Subcutaneous preadipocyte (primary cell): ENCODE measurements at places on chromosomes 6 and 20. TPM values are rescaled to one million over a fixed set of nuclear protein-coding genes. Genes with fewer than 3 reads are reported as not detected.

Gene MRAP2
- 1.4 and 2.2 TPM in 2 replicates for total RNA-seq

Gene HCRTR2
- total RNA-seq: not detected in 2 replicates

Gene GFRAL
- not detected in 2 replicates for total RNA-seq

Gene CAP2
- total RNA-seq: 0.20 TPM in 1 of 2 replicates, not detected in the other

Gene BMP2
- 1.1 and 2.5 TPM in 2 replicates for total RNA-seq

Gene SNX14
- 99.9 and 108 TPM in 2 replicates for total RNA-seq

Gene PAX1
- not detected in 2 replicates for total RNA-seq

Gene OPRM1
- not detected in 2 replicates for total RNA-seq

Gene FYN
- total RNA-seq: 55.1 and 57.5 TPM in 2 replicates

Gene TMEM239
- total RNA-seq: under 0.01 TPM in 1 of 2 replicates, not detected in the other

Gene FAM83C
- total RNA-seq: not detected in 2 replicates

Gene KHDC3L
- not detected in 2 replicates for total RNA-seq

Gene MDFI
- total RNA-seq: not detected in 2 replicates

Gene BTNL2
- not detected in 2 replicates for total RNA-seq

Gene MICB
- total RNA-seq: 10.7 and 11.1 TPM in 2 replicates

Gene DAAM2
- total RNA-seq: 0.59 and 1.1 TPM in 2 replicates

Gene ZBTB46
- under 0.01 and 0.98 TPM in 2 replicates for total RNA-seq

Gene SEMG1
- not detected in 2 replicates for total RNA-seq

Gene TTLL9
- not detected in 2 replicates for total RNA-seq

Gene PGBD1
- 4.4 and 5.3 TPM in 2 replicates for total RNA-seq

Gene BCAS1
- under 0.01 and 0.37 TPM in 2 replicates for total RNA-seq

Gene PHF1
- total RNA-seq: 8.1 and 14.1 TPM in 2 replicates

Gene PSMB9
- 10.8 and 18.4 TPM in 2 replicates for total RNA-seq

Gene LGSN
- total RNA-seq: not detected in 2 replicates

Gene KIF13A
- 26.1 and 29.3 TPM in 2 replicates for total RNA-seq

Gene NCOA5
- 12.9 and 20.7 TPM in 2 replicates for total RNA-seq

Gene FARS2
- total RNA-seq: 32.6 and 33.4 TPM in 2 replicates

Gene MTO1
- 32.0 and 38.3 TPM in 2 replicates for total RNA-seq

Gene CENPW
- 12.1 and 14.7 TPM in 2 replicates for total RNA-seq

Gene TGM2
- total RNA-seq: 2.9 and 5.3 TPM in 2 replicates

Gene ZSCAN31
- 0.98 and 3.7 TPM in 2 replicates for total RNA-seq

Gene RBPJL
- not detected in 2 replicates for total RNA-seq

Gene CLIC5
- not detected in 2 replicates for total RNA-seq

Gene TOX2
- total RNA-seq: 1.1 and 2.0 TPM in 2 replicates

Gene CNR1
- total RNA-seq: under 0.01 and 0.37 TPM in 2 replicates

Gene C4B
- total RNA-seq: 1.4 and 1.5 TPM in 2 replicates

Gene CST4
- total RNA-seq: not detected in 2 replicates

Gene SLC32A1
- total RNA-seq: not detected in 2 replicates

Gene SLC35D3
- not detected in 2 replicates for total RNA-seq

Gene GSTA3
- total RNA-seq: not detected in 2 replicates

Gene CNKSR3
- total RNA-seq: 2.9 and 4.9 TPM in 2 replicates

Gene NRSN1
- not detected in 2 replicates for total RNA-seq

Gene SYNDIG1
- under 0.01 TPM in 1 of 2 replicates, not detected in the other for total RNA-seq

Gene SPATA2
- 1.8 and 3.7 TPM in 2 replicates for total RNA-seq

Gene PNLDC1
- total RNA-seq: 0.73 TPM in 1 of 2 replicates, not detected in the other

Gene GJA10
- not detected in 2 replicates for total RNA-seq

Gene MATN4
- total RNA-seq: under 0.01 TPM in 1 of 2 replicates, not detected in the other

Gene C6orf52
- total RNA-seq: 0.59 and 1.1 TPM in 2 replicates

Gene HNF4A
- not detected in 2 replicates for total RNA-seq

Gene ZNF341
- 1.8 TPM in 2 replicates for total RNA-seq

Gene SLC24A3
- under 0.01 and 0.37 TPM in 2 replicates for total RNA-seq

Gene KCNK17
- not detected in 2 replicates for total RNA-seq

Gene FAM83D
- total RNA-seq: 15.8 and 28.7 TPM in 2 replicates

Gene MEP1A
- total RNA-seq: not detected in 2 replicates
